ENCODE measurements at places on chromosomes 7 and 10.

DNA sequence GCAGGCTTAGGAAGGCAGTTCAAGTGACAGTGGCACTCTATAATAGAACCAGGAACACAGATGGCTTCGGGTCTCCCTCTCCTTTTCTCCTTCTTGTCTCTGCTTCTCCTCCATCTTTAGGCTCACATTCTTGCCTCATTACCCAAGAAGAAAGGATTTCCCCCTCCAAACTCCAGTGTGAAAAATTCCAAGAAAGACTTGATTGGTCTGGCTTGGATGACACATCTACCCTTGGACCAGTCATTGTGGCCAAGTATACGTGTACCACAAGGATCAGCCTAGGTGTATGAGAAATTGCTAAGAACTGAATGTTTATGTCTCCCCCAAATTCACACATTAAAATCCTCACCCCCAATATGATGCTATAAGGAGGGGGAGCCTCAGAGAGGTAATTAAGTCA is 53.9 kb downstream of the PRTFDC1 start:
- H3K27me3 ChIP-seq = no peaks in the 10 kb centered on the region
- no peaks in the 10 kb centered on the region for H3K36me3 ChIP-seq
- H3K4me1 ChIP-seq = 0 out of 2 replicates have a peak, but pooled peaks cover 3% of the 10 kb centered on the region
- no peak overlapping the region for H3K27ac ChIP-seq
- H3K4me3 ChIP-seq = no peak overlapping the region

DNA sequence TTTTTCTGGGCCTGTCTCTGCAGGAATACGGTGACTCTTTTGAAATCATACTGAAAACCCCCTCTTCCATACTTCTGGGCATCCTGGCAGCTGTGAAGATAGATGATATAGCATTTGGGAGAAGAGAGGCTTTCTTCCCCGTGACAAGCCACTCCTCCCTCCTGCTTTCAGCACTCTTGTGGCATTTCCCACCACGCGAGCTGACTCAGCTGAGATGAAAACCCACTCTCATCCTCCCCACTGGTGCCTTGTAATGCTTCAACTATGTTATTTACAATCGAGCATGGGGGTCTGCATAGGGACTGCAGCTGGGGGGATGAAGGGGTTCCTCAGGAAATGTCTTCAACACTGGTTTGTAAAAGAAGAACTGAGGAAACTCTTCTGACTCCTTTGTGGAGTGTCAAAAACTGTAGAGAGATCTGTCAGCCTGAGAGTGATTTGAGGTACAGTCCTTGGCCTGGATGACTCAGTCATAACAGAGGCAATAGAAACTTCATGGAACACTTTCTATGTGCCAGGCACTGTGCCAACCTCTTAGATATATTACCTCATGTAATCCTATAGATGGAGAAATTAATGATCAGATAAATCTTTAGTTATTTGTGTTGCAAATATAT is 1.7 kb upstream of the TBATA start:
- no peak for DNase-seq
- H3K36me3 ChIP-seq = no peaks in the 10 kb centered on the region
- peaks cover 20% of the 10 kb centered on the region for H3K27me3 ChIP-seq
- H3K4me3 ChIP-seq = no peak overlapping the region
- no peak overlapping the region for H3K27ac ChIP-seq

DNA sequence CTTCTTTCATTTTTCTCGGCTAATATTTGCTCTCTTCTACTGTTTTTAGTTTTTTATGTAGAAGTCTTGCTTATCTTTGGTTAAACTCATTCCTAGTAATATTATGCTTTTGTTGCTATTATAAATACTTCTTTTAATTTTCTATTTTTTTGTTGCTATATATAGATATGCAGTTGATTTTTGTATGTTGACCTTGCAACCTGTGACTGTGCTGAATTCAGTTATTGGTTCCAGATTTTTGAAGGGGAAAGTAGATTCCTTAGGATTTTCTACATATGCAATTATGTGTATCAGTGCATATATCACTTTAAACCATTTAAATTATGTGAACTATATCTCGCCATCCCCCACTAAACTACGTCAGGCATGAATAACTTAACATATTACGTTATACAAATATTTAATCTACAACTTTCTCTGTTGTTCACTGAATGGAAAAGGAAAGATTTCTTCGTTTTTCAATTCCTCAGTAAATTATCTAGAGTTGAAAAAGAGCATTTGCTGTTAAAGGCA is 71.5 kb downstream of the IDE start:
- no peak overlapping the region for H3K4me3 ChIP-seq
- H3K27ac ChIP-seq = no peak overlapping the region
- no peaks in the 10 kb centered on the region for H3K4me1 ChIP-seq
- peaks cover 41% of the 10 kb centered on the region for H3K36me3 ChIP-seq

- DNase-seq = no peak
- H3K27ac ChIP-seq = no peak overlapping the region
- no peaks in the 10 kb centered on the region for H3K27me3 ChIP-seq
- H3K36me3 ChIP-seq = no peaks in the 10 kb centered on the region
- no peak overlapping the region for H3K4me3 ChIP-seq
Measured at GRCh38 chr7:157809863-157810851, 473.4 kb downstream of the DNAJB6 start.

GRCh38 chr7:105638902-105639495 is 57.7 kb upstream of the EFCAB10 start:
- H3K27ac ChIP-seq = no peak overlapping the region
- peaks cover 88% of the 10 kb centered on the region for H3K36me3 ChIP-seq
- no peaks in the 10 kb centered on the region for H3K4me1 ChIP-seq

GRCh38 chr7:143256932-143257331 is 6.3 kb upstream of the GSTK1 start:
- no peaks in the 10 kb centered on the region for H3K36me3 ChIP-seq
- H3K27me3 ChIP-seq = no peaks in the 10 kb centered on the region
- no peak overlapping the region for H3K27ac ChIP-seq
- H3K4me3 ChIP-seq = no peak overlapping the region

- no peaks in the 10 kb centered on the region for H3K4me1 ChIP-seq
- no peak overlapping the region for H3K4me3 ChIP-seq
- no peaks in the 10 kb centered on the region for H3K36me3 ChIP-seq
- H3K27ac ChIP-seq = no peak overlapping the region
- DNase-seq = no peak
- no peaks in the 10 kb centered on the region for H3K27me3 ChIP-seq
Measured at GRCh38 chr10:228366-228765, 93.1 kb downstream of the ZMYND11 start.

- H3K4me1 ChIP-seq = no peaks in the 10 kb centered on the region
- H3K4me3 ChIP-seq = no peak overlapping the region
- H3K27me3 ChIP-seq = no peaks in the 10 kb centered on the region
- H3K27ac ChIP-seq = no peak overlapping the region
- no peak for DNase-seq
Measured at GRCh38 chr10:24505759-24506158, 217.9 kb downstream of the ARHGAP21 start.
